Psoas muscle (tissue), 8 donors: ENCODE measurements at places on chromosomes 13 and 19. TPM values are rescaled to one million over a fixed set of nuclear protein-coding genes. Genes with fewer than 3 reads are reported as not detected.
A peak's percentile ranks its signal among the peaks of the same experiment; 100 is the strongest.

The LIM2 gene
- not detected for polyA plus RNA-seq

- H3K4me3 ChIP-seq = no peak overlapping the region
- H3K27ac ChIP-seq = no peak overlapping the region
- no peaks in the 10 kb centered on the region for H3K27me3 ChIP-seq
- H3K36me3 ChIP-seq = peaks cover 7% of the 10 kb centered on the region
- no peak for DNase-seq
- H3K4me1 ChIP-seq = no peaks in the 10 kb centered on the region
These were observed 39.2 kb downstream of the KCNC3 start for GRCh38 chr19:50290011-50290410.

DNA sequence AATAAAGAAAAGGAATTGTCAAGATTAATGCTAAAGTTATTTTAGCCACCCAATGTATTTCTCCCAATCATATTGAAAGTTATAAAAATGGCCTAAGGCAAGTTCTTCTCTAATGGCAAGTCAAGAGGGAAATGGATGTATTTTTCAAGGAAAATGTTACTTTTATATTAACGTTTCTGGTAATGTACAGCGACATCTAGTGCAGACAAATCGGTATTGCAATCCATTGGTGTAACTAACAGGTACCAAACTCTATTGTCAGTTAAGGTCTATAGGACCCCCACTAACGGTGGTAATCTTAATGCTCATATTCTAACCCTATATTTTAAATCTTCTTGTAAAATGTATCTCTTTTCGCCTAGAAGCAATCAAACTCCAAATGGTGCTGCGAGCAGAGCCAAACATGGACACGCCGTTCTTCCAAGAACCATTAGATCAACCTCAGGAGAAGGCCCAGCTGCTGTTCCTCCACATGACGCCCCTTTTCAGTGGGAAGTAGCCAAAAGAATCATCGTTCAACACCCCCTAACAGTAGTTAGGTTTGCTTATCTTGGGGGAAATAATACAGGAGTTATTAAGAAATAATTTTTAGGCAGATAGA, 98.5 kb upstream of the PABPC3 start:
- H3K36me3 ChIP-seq = no peaks in the 10 kb centered on the region
- H3K27ac ChIP-seq = no peak overlapping the region
- no peaks in the 10 kb centered on the region for H3K4me1 ChIP-seq
- H3K27me3 ChIP-seq = peaks cover 4% of the 10 kb centered on the region

GRCh38 chr19:29687244-29687896, 22.1 kb downstream of the PLEKHF1 start:
- H3K36me3 ChIP-seq = no peaks in the 10 kb centered on the region
- H3K27me3 ChIP-seq = no peaks in the 10 kb centered on the region
- H3K4me1 ChIP-seq = peaks cover 36% of the 10 kb centered on the region
- H3K4me3 ChIP-seq = peak overlapping the region; percentile 43
- H3K27ac ChIP-seq = peak overlapping the region; percentile 92

GRCh38 chr19:58328999-58329398, 2.2 kb downstream of the ZSCAN22 start:
- no peaks in the 10 kb centered on the region for H3K36me3 ChIP-seq
- no peak overlapping the region for H3K27ac ChIP-seq
- H3K27me3 ChIP-seq = no peaks in the 10 kb centered on the region
- H3K4me3 ChIP-seq = no peak overlapping the region

DNA sequence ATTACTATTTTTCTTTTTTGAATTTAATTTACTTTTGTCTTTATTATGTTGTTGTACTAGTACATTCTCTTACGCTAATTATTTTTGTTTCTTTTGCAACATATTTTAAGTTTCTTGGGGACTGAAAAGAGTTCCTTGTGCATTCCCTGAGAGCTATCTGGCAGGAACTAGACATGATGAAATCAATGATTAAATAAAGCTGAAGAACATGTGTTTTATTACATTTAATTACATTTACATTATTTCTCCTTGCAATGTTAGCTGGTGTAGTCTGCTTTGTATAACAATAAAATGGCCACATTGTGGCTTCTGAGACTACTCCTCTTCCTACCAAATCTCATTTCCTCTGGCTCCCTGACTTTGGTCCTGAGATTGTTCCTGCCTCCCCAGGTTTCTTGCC, 244.9 kb downstream of the NDFIP2 start:
- no peaks in the 10 kb centered on the region for H3K36me3 ChIP-seq
- no peak overlapping the region for H3K27ac ChIP-seq
- no peak overlapping the region for H3K4me3 ChIP-seq
- H3K27me3 ChIP-seq = no peaks in the 10 kb centered on the region

GRCh38 chr13:29484796-29485195, 110.7 kb downstream of the SLC7A1 start:
- no peak for DNase-seq
- no peak overlapping the region for H3K27ac ChIP-seq
- H3K36me3 ChIP-seq = no peaks in the 10 kb centered on the region
- no peaks in the 10 kb centered on the region for H3K27me3 ChIP-seq
- no peaks in the 10 kb centered on the region for H3K4me1 ChIP-seq

The SIGLEC9 gene
- polyA plus RNA-seq = 0.25 TPM

GRCh38 chr13:78762825-78763224, 103.9 kb upstream of the OBI1 start:
- no peaks in the 10 kb centered on the region for H3K36me3 ChIP-seq
- H3K4me3 ChIP-seq = no peak overlapping the region
- H3K4me1 ChIP-seq = no peaks in the 10 kb centered on the region

- DNase-seq = peak; percentile 82
- peaks cover 61% of the 10 kb centered on the region for H3K4me1 ChIP-seq
- peak overlapping the region; percentile 87 for H3K27ac ChIP-seq
These were observed 11.0 kb downstream of the SGTA start for GRCh38 chr19:2771786-2772674.

DNA sequence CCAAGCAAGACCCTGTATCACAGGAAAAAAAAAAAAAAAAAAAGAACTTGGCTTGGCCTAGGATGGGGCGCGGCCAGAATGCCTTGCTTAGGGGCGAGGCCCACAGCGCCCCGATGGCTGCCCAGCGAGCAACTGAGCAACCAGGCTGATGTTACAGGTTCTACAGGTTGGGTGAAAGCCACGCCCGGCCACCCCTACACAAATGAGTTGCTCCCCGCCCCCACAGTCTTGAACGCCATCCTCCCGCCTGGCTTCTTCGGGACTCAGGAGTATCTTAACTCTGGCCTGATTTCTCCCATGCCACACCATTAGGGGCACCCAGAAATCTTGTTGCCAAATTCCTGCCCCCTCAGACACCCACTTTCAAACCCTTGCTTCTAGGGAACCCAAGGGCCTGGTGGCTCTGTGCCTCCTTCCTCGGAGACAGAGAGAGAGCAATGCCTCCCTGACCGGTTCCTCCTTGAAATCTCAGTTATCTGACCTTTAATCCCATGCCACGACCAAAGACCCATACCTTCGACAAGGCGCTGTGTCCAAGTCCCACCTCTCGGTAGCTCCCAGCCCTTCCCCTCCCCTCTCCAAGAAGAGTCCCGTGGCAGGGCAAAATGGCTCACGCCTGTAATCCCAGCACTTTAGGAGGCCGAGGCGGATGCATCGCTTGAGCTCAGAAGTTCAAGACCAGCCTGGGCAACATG, 1.1 kb upstream of the CBLC start:
- no peaks in the 10 kb centered on the region for H3K4me1 ChIP-seq
- no peak overlapping the region for H3K4me3 ChIP-seq
- H3K36me3 ChIP-seq = no peaks in the 10 kb centered on the region
- H3K27ac ChIP-seq = no peak overlapping the region

- no peak for DNase-seq
- no peaks in the 10 kb centered on the region for H3K36me3 ChIP-seq
- no peaks in the 10 kb centered on the region for H3K4me1 ChIP-seq
- no peaks in the 10 kb centered on the region for H3K27me3 ChIP-seq
These were observed 1377.2 kb upstream of the MIR17HG start for GRCh38 chr13:89970353-89970709.

DNA sequence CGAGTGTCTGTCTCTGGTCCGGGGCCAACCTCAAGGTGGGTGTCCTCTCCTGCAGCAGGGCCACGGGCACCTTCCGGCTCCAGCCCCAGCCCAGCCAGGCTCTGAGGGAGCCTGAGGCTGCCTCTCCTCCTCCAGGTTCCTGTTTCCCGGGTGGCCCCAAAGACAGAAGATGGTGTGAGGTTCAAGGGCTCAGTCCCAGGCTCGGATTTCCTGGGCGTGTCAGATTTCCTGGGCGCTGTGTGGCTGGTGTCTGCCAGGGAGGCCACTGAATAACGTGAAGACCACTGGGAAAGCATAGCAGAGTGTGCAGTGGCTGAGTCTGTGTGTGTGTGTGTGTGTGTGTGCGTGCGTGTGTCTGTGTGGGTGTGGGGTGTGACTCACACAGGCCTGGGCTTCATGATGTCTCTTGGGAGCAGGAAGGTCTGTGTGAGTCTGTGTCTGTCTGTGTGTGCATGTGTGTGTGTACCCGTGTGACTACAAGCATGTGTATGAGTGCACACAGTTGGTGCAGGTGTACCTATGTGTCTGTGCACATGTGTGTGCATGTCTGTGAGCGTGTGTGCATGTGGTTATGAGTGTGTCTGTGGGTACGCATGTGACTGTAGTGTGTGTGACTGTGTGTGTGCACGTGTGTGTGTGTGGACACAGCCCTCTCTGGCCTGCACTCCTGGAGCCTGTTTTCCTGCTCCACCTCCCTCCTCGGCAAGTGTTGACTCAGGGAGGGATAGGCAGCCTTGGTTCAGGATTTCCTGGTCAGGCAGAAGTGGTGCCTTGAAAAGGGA, 28.3 kb downstream of the CEBPA start:
- no peak overlapping the region for H3K4me3 ChIP-seq
- DNase-seq = peak; percentile 58
- no peaks in the 10 kb centered on the region for H3K27me3 ChIP-seq

DNA sequence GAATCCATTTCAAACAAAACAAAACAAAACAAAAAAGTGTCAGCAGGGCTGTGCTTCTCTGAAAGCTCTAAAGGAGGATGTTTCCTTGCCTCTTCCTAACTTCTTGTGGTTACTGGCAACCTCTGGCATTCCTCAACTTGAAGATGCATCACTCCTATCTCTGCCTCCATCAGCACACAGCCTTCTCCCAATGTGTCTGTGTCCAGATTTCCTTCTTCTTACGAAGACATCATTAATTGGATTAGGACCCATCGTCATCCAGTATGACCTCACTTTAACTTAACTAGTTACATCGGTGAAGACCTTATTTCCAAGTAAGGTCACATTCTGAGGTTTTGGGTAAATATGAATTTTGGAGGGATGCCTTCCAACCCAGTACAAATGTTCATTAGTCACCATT, 33.8 kb upstream of the GTF2F2 start:
- peaks cover 4% of the 10 kb centered on the region for H3K4me1 ChIP-seq
- DNase-seq = no peak
- no peaks in the 10 kb centered on the region for H3K36me3 ChIP-seq
- no peaks in the 10 kb centered on the region for H3K27me3 ChIP-seq
- H3K4me3 ChIP-seq = no peak overlapping the region

DNA sequence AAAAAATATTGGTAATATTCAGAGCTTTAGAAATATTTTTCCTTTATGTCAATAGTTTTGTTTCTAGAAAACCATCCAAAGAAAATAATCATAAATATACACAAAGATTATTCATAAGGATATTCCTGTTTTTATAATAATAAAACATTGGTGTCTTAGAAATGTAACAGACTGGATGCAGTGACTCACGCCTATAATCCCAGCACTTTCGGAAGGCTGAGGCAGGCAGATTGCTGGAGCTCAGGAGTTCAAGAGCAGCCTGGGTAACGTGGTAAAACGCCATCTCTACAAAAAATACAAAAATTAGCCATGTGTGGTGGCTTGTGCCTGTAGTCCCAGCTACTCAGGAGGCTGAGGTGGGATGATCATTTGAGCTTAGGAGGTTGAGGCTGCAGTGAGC, 106.8 kb downstream of the DHRS12 start:
- no peaks in the 10 kb centered on the region for H3K27me3 ChIP-seq
- no peaks in the 10 kb centered on the region for H3K36me3 ChIP-seq
- no peak overlapping the region for H3K4me3 ChIP-seq
- no peaks in the 10 kb centered on the region for H3K4me1 ChIP-seq
- no peak for DNase-seq

The MAP2K2 gene
- polyA plus RNA-seq = 189 TPM

DNA sequence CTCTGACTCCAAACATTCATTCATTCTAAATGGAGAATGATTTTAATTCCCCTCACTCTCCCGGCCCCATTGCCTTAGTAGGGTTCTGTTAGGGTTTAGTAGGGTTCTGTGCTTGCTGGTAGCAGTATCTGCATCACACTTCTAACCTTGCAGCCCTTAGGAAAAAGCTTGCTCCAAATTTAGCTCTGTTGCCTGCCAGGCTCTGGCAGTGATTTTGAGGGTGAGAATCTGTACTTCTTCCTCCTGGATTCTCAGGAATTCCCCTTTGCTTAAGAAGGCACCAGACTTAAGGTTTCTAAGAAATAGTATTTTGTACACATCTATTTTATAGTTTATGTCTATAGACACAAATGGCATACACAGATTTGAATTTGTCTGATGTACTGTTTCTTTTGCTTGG, 14.7 kb downstream of the B3GLCT start:
- no peak overlapping the region for H3K27ac ChIP-seq
- H3K36me3 ChIP-seq = no peaks in the 10 kb centered on the region
- no peak for DNase-seq
- no peak overlapping the region for H3K4me3 ChIP-seq
- peaks cover 24% of the 10 kb centered on the region for H3K4me1 ChIP-seq

DNA sequence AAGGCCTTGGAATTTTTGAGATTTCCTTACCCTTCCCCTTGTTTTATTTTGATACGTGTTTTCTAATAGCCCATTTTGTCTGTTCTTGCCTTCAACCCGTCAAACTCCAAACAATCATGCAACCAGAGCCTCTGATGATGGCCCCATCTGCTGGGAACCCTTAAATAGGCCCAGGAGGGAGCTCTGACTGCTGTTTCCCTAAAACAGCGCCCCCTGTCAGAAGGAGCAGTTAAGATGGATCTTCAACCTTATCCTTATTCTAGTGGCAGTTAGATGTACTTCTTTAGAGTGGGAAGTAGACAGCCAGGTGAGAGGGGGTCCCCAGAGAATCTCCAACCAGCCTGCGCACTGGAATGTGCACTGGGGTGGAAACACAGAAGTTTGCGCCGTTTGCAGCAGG, 1031.0 kb upstream of the PCDH9 start:
- no peaks in the 10 kb centered on the region for H3K4me1 ChIP-seq
- no peaks in the 10 kb centered on the region for H3K36me3 ChIP-seq
- no peak overlapping the region for H3K27ac ChIP-seq
- no peak overlapping the region for H3K4me3 ChIP-seq
- no peak for DNase-seq

DNA sequence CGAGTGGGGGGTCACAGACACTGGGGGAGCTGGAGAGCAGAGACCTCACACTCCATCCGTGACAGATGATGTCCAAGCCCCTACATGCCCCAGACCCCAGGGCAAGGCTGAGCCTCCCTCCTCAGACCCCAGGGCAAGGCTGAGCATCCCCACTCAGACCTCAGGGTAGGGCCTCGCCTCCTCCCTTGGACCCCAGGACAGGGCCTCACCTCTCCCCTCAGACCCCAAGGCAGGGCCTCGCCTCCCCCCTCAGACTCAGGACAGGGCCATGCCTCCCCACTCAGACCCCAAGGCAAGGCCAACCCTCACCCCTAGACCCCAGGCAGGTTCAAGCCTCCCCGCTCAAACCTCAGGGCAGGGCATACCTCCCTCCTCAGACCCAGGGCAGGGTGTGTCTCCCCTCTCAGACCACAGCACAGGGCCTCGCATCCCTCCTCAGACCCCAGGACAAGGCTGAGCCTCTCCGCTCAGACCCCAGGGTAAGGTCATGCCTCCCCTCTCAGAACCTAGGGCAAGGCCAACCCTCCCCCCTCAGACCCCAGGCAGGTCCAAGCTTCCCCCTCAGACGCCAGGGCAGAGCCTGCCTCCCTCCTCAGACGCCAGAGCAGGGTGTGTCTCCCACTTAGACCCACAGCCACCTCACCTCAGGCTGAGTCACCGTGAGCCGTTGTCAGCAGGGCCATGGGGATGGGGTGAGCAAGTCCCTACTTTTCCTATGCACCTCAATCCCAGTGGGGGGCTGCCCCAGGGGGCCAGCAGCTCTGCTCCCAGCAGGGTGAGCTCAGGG, 1.7 kb upstream of the S1PR4 start:
- DNase-seq = no peak
- H3K36me3 ChIP-seq = no peaks in the 10 kb centered on the region
- H3K27ac ChIP-seq = no peak overlapping the region
- no peak overlapping the region for H3K4me3 ChIP-seq

The ADGRE3 gene
- not detected for polyA plus RNA-seq
